ENCODE measurements at places on chromosomes 13 and 19. TPM values are rescaled to one million over a fixed set of nuclear protein-coding genes. Genes with fewer than 3 reads are reported as not detected.

- no peak overlapping the region for H3K4me3 ChIP-seq
- H3K4me1 ChIP-seq: no peaks in the 10 kb centered on the region
- no peak for DNase-seq
- no peak overlapping the region for H3K27ac ChIP-seq
- H3K36me3 ChIP-seq: no peaks in the 10 kb centered on the region
- H3K27me3 ChIP-seq: no peaks in the 10 kb centered on the region
Observed at GRCh38 chr13:114020750-114021463, 47.0 kb upstream of the C13orf46 start.

DNA sequence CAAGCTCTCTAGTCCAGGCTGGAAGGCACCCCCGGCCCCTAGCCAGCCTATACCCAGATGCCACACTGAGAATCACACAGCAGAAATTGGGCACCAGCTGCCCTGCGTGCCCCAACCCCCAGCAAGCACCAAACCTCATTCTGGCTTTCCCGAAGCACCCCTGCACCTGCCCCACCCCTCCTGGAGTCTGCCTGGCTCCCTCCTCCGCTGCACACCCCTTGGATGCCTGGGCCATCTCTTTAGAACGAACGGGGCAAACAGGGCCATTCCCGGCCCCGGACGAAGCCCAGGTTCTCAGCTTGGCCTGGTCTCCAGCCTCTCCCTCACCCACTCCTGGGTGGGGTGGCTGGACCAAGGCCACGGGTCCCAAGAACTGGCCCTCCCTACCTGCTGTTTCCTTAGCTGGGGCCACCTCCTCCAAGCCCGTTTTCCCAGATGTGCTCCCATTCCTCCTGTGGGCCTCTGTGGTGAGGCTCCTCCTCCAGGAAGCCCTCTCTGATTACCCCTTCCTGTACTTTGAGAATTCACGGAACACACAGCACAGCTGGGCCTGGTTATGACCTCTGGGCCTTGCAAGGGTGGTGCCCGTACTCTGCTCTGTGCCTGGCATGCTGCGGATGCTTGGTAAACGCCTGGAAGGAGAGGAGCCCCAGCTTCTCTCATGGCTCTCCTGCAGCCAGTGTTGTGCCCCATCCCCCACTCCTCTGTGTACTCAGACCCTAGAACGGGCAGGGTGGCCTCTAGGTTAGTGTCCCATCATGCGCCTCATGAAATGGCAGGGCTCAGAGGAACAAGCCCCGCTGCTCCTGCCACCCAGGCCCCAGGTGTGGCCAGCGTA, 21.4 kb downstream of the CEBPG start:
- DNase-seq: no peak
- H3K27me3 ChIP-seq: no peaks in the 10 kb centered on the region
- H3K4me1 ChIP-seq: peaks cover 10% of the 10 kb centered on the region
- no peak overlapping the region for H3K27ac ChIP-seq

DNA sequence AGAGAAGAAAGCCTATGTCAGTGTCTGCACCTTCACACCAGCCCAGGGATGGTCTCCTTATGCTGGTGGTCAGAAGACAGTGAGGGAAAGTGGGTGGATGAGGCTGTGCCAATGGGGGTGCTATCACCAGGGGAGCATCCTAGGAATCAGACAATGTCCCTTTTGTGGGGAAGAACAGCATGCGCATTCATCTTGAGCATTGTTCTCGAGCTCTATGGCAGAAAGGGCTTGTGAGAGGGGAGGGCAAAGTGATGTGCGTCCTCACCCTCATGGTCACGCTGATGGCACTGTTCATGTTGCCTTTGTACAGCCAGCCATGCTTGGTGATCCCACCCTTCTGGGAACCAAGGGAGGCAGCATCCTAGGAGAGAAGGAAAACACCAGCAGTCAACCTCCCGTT, 56.1 kb downstream of the DOCK9 start:
- no peak overlapping the region for H3K4me3 ChIP-seq
- H3K36me3 ChIP-seq: no peaks in the 10 kb centered on the region
- H3K27me3 ChIP-seq: no peaks in the 10 kb centered on the region
- H3K4me1 ChIP-seq: no peaks in the 10 kb centered on the region
- no peak for DNase-seq
- H3K27ac ChIP-seq: no peak overlapping the region

GRCh38 chr19:1446713-1447481, 3.0 kb upstream of the APC2 start:
- H3K4me3 ChIP-seq: peak overlapping the region; percentile 28
- H3K4me1 ChIP-seq: peaks cover 10% of the 10 kb centered on the region
- no peak for DNase-seq
- H3K36me3 ChIP-seq: peaks cover 7% of the 10 kb centered on the region

GRCh38 chr19:31261019-31261602, 88.1 kb downstream of the TSHZ3 start:
- DNase-seq: no peak
- no peak overlapping the region for H3K4me3 ChIP-seq
- no peaks in the 10 kb centered on the region for H3K4me1 ChIP-seq
- no peaks in the 10 kb centered on the region for H3K36me3 ChIP-seq

- peaks cover 10% of the 10 kb centered on the region for H3K4me1 ChIP-seq
- no peak for DNase-seq
- H3K36me3 ChIP-seq: no peaks in the 10 kb centered on the region
- H3K27me3 ChIP-seq: no peaks in the 10 kb centered on the region
Observed at GRCh38 chr13:100674572-100674871, at the start of gene TMTC4. TSS of gene TMTC4 (minus strand) at chr13:100674795. CDS start at chr13:100670362, 4,433 bp downstream.

GRCh38 chr19:815079-815774, 6.5 kb downstream of the PLPPR3 start:
- no peaks in the 10 kb centered on the region for H3K27me3 ChIP-seq
- H3K4me1 ChIP-seq: no peaks in the 10 kb centered on the region
- no peak overlapping the region for H3K4me3 ChIP-seq

DNA sequence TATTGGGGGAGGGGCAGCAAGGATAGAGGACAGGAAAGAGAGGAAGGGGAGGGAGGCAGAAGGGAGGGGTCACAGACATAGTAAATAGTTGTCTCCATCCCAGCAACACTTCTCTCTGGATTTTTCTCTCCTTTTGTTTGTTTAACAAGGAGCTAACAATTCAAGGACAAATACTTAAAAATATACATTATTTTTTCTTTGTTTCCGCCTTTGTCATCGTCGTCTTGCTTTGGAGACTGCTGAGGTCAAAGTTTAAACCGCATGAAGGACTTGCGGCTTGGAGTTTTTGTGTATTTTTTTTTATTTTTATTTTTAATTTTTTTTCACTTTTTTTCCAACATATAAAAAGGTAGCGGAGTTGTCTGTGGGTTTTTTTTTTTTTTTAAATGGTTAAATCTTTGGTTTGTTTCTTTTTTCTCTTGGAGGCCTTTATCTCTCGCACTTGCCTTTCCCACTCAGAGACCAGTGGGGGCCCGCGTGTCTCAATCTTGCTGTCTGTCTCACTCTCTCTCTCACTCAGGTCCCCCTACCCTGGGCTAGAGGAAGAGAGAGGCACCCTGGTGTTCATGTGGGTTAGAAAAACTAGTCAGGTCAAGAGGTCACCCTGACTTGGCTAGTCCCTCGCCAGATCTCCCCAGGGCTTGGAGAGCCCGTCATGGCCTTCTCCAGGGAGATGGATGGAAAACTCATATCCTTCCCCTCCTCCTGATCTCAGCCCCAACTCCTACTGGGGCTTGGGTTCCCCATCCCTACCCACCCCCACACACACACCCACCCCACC, 11.0 kb downstream of the ZNF574 start:
- no peaks in the 10 kb centered on the region for H3K36me3 ChIP-seq
- H3K27me3 ChIP-seq: no peaks in the 10 kb centered on the region
- no peaks in the 10 kb centered on the region for H3K4me1 ChIP-seq
- no peak overlapping the region for H3K27ac ChIP-seq

GRCh38 chr13:27004326-27004725, 167.3 kb downstream of the USP12 start:
- no peak overlapping the region for H3K4me3 ChIP-seq
- H3K27me3 ChIP-seq: peaks cover 10% of the 10 kb centered on the region
- no peaks in the 10 kb centered on the region for H3K36me3 ChIP-seq
- peaks cover 13% of the 10 kb centered on the region for H3K4me1 ChIP-seq

DNA sequence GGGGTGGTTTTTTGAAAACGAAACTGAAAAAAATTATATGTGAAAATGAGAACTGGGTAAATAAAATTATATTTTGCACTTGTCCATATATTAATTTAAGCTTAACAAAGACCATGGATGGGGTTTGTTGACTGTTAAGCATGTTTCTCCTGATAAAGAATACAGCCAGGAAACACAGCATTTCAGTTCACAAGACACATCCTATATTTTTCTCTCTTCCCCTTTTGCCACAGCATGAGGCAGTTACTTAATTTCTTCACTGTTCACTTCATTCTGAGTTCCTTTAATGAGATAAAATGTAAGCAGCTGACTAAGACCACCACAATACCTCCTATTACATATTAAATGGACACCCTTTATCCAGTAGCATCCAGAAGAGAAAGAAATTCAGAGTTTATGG, 64.0 kb downstream of the RXFP2 start:
- no peak for DNase-seq
- H3K27me3 ChIP-seq: no peaks in the 10 kb centered on the region
- H3K36me3 ChIP-seq: no peaks in the 10 kb centered on the region

DNA sequence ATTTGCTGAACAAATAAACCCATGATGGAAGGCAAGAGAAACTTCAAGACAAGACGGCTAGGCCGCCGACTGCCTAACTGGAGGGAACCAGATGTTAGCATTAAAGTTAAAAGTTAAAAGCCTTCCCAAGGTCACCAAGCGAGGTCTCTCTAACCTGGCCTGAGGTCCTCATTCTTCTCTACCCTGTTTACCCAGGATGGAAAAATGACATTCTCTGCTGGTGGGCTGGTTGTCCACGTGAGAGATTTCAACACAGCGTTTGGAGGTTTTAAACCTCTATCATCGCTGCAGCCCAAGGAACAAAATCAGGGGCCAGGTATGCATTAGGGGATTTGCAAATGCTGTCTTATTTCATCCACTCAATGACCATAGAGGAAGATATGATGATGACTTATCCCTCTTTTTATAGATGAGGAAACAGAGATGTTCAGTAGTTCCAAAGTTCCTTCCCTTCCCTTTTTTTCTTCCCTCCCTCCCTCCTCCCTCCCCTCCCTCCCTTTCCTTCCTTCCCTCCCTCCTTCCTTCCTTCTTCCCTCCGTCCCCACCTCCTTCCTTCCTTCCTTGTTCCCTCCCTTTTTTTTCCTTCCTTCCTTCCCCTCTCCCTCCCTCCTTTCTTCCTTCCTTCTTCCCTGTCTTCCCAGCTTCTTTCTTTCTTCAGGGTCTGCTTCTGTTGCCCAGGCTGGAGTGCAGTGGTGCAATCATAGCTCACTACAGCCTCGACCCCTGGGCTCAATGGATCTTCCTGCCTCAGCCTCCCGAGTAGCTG, 79.7 kb downstream of the INSR start:
- no peaks in the 10 kb centered on the region for H3K36me3 ChIP-seq
- DNase-seq: no peak
- no peaks in the 10 kb centered on the region for H3K27me3 ChIP-seq

Gene CGB1
- not detected for total RNA-seq

DNA sequence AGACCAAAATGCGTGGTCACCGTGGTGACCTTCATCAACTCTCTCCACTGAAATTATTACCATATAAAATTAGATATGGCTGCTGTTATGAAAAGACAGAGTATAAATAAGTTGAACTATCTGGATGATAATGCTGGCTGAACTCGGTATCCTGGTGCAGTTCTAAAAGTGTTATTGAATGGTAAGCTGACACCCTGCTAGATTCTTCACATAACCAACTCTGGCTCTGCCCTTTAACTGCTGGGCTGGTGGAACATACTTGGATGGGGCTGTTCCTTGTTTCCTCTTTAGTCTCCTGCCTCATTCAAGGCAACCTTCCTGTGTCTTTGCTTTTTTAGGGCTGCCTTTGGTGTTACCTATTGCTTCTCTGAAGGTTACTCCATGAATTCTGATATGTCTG, 106.9 kb downstream of the FGF9 start:
- H3K4me1 ChIP-seq: no peaks in the 10 kb centered on the region
- DNase-seq: no peak
- H3K27me3 ChIP-seq: no peaks in the 10 kb centered on the region
- no peak overlapping the region for H3K27ac ChIP-seq
- H3K4me3 ChIP-seq: no peak overlapping the region
- no peaks in the 10 kb centered on the region for H3K36me3 ChIP-seq

- H3K4me1 ChIP-seq: peaks cover 7% of the 10 kb centered on the region
- no peak overlapping the region for H3K4me3 ChIP-seq
- no peak overlapping the region for H3K27ac ChIP-seq
- H3K36me3 ChIP-seq: no peaks in the 10 kb centered on the region
- no peaks in the 10 kb centered on the region for H3K27me3 ChIP-seq
Observed at GRCh38 chr19:40400559-40400958, 10.6 kb upstream of the HIPK4 start.

Gene S1PR4
- total RNA-seq: not detected

GRCh38 chr19:45764475-45764874, 4.6 kb downstream of the SIX5 start:
- DNase-seq: no peak
- no peak overlapping the region for H3K4me3 ChIP-seq
- H3K27me3 ChIP-seq: no peaks in the 10 kb centered on the region
- no peak overlapping the region for H3K27ac ChIP-seq
- no peaks in the 10 kb centered on the region for H3K36me3 ChIP-seq

- H3K27ac ChIP-seq: no peak overlapping the region
- no peak overlapping the region for H3K4me3 ChIP-seq
- DNase-seq: no peak
- no peaks in the 10 kb centered on the region for H3K36me3 ChIP-seq
Observed at GRCh38 chr13:18948012-18948663, 233.5 kb downstream of the TUBA3C start.

GRCh38 chr13:39599842-39600241, 3.2 kb downstream of the LHFPL6 start:
- H3K27ac ChIP-seq: no peak overlapping the region
- DNase-seq: no peak
- H3K27me3 ChIP-seq: peaks cover 8% of the 10 kb centered on the region
- H3K4me1 ChIP-seq: peaks cover 3% of the 10 kb centered on the region
- H3K4me3 ChIP-seq: no peak overlapping the region

- DNase-seq: no peak
- H3K4me3 ChIP-seq: no peak overlapping the region
- no peaks in the 10 kb centered on the region for H3K27me3 ChIP-seq
- H3K27ac ChIP-seq: no peak overlapping the region
- H3K4me1 ChIP-seq: no peaks in the 10 kb centered on the region
- no peaks in the 10 kb centered on the region for H3K36me3 ChIP-seq
Observed at GRCh38 chr13:113299951-113300350, 2.9 kb downstream of the LAMP1 start.

Gene PNMA8C
- 1.7 TPM for total RNA-seq

DNA sequence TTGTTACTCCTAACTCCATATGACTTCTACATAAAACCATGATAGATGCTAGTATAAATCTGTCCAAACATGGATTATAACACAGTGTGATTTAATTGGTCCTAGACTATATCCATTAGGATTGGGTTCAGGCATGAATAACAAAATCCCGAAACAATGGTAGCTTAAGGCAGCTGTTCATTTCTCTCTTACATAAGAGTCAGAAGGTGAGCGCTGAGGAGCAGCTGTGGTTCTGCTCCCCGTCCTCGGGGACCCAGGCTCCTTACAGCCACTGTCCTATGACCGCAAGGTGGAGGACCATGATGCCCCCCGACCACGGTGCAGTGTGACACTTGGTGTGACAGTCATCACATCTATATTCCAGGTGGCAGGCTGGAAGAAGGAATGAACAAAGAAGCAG, 145.8 kb downstream of the SLC7A1 start:
- H3K4me1 ChIP-seq: no peaks in the 10 kb centered on the region
- no peak overlapping the region for H3K27ac ChIP-seq
- no peak overlapping the region for H3K4me3 ChIP-seq
- no peak for DNase-seq
- H3K27me3 ChIP-seq: no peaks in the 10 kb centered on the region

Measured in H1 (cell line).